ENCODE measurements at places on chromosomes 3 and 15.

DNA sequence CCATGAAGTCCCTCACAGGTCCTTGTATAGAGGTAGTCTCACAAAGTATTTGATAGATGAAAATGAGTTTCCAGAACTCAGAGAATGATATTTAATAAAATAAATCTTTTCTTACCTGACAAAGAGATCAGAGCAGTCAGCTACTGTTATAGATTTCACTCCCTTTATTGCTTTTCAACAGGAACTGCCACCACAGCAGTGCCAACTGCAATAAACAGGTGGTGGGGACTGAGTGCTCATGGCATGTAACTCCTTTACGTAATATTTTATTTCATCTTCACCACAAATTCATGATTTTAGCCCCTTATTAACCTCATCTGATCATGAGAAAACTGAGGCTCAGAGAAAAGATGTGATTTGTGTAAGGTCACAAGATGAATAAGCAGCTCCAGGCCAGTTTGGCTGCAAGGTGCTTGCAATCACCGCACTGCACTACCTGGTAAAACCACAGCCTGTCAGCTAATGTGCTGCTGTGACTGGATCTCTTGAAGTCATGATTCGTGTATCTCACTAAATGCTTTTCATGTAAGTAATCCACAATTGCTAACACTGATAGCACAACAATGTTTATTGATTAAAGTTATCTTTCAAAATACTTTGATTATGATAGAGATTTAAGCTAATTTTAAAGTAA, 78.8 kb downstream of the WNT5A start:
- DNase-seq = no peak

DNA sequence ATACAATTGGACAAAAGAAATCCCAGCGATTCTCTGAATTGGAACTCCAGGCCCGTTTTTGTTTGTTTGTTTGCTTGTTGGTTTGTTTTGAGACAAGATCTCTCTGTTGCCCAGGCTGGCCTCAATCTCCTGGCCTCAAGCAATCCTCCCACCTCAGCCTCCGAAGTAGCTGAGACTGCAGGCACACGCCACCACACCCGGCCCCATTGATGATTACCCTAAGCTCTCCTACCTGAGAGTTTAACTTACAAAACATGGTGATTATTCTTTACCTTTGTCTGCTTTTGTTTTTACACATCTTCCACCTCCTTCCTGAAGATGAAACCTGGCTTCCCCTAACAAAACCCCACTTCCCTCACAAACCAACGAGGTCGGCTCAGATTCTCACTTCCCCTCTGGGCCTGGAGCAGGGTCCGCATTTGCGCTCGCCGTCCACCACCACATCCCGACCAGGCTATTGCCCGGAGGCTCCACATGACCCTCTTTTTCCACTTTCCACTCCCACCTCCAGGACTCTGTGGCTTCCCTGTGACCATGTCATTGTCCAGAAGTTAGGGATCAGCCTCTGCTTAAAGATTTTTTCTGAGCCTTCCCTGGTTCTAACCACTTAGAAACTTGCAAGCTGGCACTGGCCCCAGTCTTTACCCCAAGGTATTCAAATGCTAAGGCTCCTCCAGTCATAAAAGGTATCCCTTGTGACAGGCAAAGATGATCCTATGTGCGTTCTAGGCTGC, 14.8 kb downstream of the KLHL6 start:
- DNase-seq = no peak

DNA sequence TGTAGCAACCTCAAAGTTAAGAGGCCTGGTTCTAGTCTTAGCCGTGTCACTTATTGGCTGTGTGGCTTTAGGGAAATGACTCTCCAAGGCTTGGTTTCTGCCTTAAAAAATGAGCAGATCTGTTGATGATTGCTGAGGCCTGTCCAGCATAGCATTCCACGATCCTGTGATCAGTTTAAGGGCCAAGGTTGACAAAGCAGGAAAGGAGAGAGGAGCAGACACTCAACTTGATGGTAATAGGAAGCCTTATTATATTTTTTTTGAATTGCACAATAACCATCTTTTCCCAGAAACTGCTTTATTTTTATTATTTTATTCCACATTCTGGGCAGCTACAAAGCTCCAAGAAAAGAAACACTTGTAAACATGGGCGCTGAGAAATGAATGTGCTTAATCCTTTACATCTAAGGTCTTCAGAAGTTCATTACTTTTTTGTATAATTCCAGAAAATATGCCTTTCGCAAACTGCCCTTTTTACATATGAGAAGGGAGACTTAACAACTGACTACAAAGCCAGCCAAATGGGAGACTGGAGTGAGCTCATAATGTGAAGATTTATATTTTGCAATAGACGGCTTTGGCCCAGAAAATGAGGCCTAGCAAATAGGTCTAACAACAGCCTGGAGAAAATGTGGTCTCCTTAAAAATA, 241.0 kb downstream of the ATP8B4 start:
- no peak for DNase-seq

DNA sequence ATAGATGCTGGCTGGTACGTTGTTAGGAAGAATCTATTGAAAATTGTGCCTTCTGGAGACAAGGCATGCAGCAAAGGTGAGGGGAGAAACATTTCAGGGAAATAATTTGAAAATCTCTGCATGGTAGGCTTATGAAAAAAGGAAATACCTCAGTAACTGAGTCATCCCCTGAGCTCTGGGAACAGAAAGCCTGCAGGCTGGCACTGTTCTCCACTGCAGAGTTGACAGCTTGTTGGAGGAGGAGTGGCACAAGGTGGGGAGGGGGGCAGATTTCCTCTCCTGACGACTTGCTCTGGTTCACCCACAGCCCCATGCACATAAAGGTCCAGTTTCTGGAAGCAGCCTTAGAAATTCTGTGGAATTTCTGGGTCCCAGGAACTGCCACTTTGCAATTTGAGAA, 179.4 kb downstream of the ABHD5 start:
- DNase-seq = no peak

- DNase-seq = no peak
Measured at GRCh38 chr3:17088602-17089313, 204.0 kb downstream of the PLCL2 start.

DNA sequence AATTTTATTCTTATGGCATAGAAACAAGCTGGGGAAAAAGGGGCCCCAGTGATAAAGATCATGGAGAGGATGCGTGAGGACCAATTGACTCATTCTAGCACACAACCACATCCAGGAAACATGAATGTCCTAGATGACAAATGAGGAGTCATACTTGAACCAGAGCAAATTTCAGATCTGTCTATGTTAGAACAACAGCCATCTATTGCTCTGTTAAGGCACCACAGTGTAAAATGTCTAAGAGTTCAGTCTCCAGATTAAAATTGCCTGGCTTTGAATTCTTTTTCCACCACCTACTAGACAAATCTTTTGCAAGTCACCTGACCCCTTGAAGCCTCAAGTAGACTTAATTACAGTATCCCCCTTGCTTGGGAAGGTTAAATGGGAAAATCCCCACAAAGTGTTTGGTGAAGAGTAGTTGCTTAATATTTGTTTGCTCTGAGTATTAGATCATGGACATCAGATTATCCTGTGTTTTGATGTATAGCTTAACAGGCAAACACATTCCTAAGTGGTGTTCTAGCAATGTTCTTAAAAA, 258.7 kb upstream of the TGFBR2 start:
- no peak for DNase-seq

GRCh38 chr15:39407116-39407515, 173.8 kb upstream of the THBS1 start:
- DNase-seq = no peak

- no peak for DNase-seq
Measured at GRCh38 chr3:101964861-101965260, 115.5 kb downstream of the NFKBIZ start.

GRCh38 chr3:183800243-183800863, 25.0 kb downstream of the MAP6D1 start:
- DNase-seq = no peak

DNA sequence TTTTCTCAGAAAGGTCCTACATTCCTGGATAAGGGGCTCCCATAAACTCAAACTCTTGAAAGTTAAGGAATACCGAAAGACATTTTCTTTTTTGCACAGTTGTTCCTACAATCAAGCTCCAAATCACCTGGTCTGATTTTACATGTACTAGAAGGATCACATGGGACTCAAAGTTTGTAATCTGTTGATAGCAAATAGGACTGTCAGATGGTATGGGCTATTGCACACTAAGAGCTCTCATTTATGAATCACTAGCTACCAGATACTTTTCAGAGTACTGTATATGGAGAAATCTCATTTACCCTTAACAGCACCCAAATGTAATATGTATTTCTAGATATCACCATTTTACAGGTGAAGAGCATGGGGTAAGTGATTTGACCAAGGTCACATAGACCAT, 49.5 kb upstream of the CMSS1 start:
- DNase-seq = no peak

GRCh38 chr15:98755138-98755537, 106.8 kb downstream of the IGF1R start:
- no peak for DNase-seq

DNA sequence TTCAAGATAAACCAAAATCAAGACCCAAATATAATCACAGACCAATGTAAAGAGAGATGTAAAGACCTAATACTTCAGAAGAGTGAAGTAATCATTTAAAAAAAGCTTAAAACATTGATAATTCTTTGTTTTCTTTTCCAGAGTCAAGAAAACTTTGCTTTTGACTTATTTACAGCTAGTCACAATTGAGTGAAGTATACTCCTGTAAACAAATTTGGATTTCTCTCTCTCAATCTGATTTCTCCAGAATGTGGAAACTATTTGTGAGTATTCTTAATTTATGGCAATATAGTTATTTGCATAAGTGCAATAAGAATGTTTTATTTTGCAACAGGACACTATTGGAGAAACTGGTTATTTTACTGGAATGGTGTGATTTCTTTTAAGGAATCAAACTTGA, 43.7 kb upstream of the ZBTB20 start:
- no peak for DNase-seq

DNA sequence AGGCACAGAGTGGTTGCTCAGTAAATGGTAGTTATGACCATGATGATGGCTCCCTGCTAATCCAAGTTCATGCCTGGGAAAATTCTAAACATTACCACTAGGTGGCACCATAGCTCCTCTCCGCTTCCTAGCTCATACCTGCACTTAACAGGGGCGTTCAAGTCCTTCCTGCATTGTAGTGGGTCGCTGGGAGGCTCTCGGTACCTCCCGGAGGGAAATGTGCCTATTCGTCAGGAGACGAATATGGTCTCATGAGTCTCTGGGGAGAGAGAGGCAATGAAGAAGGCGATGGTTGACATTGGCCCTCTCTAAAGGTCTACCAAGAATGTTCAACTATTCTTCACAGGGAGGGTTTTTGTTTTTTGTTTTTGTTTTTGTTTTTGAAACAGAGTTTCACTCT, 10.9 kb downstream of the MESP1 start:
- DNase-seq = peak; percentile 19

- no peak for DNase-seq
Measured at GRCh38 chr15:78064544-78064943, 13.0 kb downstream of the TBC1D2B start.

GRCh38 chr3:171862993-171863521, 19.9 kb downstream of the TMEM212 start:
- DNase-seq = no peak

- no peak for DNase-seq
Measured at GRCh38 chr3:185056908-185057307, 96.0 kb downstream of the C3orf70 start.

DNA sequence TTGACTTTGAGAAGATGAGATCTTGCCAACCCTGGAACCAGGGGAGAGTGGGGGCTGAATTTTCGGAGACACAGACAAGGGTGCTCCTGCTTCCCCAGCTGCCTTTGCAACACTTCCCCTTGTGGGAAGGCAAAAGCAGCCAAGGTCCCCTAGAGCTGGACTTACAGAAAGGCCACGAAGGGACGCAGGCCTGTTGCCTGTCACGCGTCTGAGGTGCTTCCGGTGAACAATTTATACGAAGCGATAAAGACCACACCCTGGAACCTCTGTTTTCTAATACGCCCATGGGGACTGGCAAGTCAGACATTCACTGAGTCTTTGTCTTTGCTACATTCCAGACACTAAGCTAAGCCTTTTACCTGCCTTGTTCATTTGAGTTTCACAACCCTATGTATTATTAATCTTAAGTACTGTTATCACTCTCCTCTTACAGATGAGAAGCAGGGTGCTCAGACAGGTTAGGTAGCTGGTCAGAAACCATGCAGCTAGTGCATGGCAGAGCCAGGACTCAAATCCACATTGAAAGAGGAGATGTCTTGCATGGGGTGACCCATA, 13.2 kb downstream of the MEGF11 start:
- DNase-seq = no peak

- DNase-seq = no peak
Measured at GRCh38 chr3:182450942-182451787, 342.1 kb upstream of the ATP11B start.

- no peak for DNase-seq
Measured at GRCh38 chr15:84904419-84904818, 20.0 kb downstream of the SLC28A1 start.

GRCh38 chr3:114329823-114330222, 36.0 kb downstream of the TIGIT start:
- DNase-seq = no peak

DNA sequence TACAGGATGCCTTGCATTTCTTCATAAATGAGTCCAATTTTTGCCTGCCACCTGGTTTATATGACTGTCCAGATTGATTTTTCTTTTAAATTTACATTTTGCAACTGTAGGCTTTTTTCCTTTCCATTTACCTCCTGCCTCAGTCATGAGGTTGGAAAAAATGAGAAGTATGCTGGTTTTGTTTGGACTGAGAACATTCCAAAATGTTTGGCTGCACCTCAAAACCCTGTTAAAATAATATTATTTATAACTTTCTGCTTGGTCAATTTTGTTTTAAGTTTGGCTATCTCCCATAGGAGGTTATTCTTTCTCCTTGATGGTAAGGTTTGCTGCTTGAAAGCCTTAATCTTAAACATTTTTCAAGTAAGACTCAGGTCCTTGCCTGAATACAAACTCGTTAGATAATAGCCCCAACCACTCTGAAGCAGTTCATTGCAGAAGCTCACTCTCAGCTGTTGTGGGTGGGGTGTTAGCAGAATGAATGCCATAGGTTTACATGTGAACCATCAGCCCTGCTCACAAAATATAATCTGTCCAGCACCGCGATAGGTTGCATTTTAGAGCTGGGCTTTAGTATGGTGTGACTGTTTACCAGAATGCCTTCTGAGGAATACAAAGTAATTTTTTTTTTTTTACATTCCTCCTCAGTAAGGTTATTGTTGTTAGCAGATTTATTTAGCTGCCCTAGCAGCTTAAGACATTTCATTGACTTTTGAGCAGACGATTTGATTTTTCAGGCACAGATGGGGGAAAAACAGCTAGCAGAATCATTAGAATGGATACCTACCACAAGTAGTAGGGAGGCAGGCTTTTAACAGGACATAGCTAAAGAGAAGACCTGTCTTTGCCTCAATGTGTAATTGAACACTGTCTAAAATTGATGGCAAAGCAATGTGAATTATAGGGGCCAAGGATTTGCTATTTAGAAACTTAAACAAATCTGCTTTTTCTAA, 630.8 kb upstream of the KCNMB2 start:
- no peak for DNase-seq

GRCh38 chr3:124620600-124621063, 109.6 kb upstream of the UMPS start:
- DNase-seq = no peak

Data from activated T-helper 1 cell treated with Interleukin-2 at 50 U/mL for 16 hours (primary cell).